ENCODE measurements at places on chromosomes 12 and 14.

- no peak for DNase-seq
Observed at GRCh38 chr12:103529306-103529705, 33.5 kb upstream of the C12orf42 start.

DNA sequence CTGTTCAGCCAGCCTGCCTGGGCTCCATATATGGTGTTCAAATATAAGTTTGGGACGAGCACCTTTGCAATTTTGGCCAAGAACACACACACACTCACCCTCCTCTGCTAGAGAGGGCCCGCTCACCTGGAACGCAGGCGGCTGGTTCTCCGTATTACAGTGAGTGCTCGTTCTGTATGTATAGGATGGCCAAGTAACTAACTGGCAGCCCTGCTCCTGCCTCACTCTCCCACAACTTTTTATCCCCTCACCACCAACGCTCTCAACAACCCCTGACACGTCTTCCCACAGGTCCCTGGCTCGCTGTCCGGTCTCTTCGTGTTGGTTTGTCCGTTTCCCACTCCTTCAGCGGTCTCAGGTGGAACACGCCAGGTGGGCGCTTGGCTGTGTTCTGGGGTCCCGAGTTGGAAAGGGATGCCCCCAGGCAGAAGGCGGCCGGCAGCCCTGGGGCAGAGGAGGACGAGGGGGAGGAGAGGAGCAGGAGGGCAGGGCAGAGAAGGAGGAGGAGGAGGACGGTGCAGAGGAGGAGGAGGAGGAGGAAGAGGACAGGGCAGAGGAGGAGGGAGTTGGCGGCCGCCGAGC, 398 bp upstream of the MSRB3 start:
- DNase-seq = no peak

DNA sequence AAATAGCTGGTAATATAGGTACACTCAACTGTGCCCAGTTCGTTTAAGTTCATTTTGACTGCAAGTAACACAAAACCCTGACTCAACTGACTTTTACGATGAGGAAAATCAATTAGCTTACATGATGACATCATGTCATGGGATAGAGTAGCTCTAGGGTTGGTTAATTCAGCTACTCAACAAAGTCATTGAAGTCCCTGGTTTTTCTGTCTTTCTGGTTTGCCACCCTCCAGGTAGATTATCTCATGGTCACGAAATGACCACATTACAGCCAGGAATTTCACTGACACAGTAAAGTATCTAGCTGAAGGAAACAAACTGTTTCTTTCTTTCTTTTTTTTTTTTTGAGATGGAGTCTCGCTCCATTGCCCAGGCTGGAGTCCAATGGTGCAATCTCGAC, 68.5 kb upstream of the FUT8 start:
- DNase-seq = no peak

GRCh38 chr14:37027188-37027824, 145.1 kb downstream of the SLC25A21 start:
- no peak for DNase-seq

DNA sequence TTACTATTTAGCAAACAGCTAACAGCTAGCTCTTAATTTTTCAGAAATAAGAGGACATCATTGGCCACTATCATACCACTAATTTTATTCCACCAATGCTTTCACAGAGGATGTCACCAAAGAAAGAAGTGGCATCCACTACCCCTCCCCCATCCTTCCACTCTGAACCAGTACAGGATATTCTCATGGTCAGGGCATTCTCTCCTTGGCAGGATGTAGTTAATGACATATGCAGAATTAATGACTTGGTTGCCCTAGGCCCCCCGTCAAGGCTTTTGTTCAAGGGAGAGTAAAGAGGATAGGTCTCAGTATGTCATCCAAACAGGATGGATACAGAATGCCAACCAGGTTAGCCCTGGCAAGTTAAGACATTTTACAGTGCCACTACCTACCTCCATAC, 18.9 kb upstream of the NUP107 start:
- peak; percentile 40 for DNase-seq

GRCh38 chr12:119154435-119154818, 24.3 kb upstream of the HSPB8 start:
- peak; percentile 7 for DNase-seq

DNA sequence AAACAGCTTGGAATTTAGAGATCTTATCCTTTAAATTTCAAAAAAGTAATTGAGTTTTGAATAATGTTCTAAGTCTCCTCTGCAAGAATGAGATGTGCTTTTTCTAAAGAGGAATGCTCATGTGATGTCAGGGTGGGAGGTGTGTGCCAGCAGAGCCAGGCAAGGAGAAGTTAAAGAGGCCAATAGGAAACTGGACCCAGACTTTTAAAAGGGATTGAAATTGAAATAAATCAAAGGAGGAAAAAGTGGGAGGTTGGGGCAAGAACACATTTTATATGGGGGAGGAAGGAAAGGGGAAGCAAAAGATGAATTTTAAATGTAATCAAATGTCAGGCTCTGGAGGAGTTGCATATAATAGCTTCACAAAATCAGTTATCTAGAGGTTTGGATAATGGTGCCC, 126.1 kb downstream of the FIGNL2 start:
- no peak for DNase-seq

- DNase-seq = peak; percentile 14
Observed at GRCh38 chr12:49588721-49589516, 16.5 kb downstream of the FAM186B start.

- DNase-seq = no peak
Observed at GRCh38 chr14:59566725-59567124, 9.9 kb downstream of the CCDC175 start.

All from A673 (cell line).